ENCODE measurements at places on chromosomes 2 and 18. TPM values are rescaled to one million over a fixed set of nuclear protein-coding genes. Genes with fewer than 3 reads are reported as not detected.

DNA sequence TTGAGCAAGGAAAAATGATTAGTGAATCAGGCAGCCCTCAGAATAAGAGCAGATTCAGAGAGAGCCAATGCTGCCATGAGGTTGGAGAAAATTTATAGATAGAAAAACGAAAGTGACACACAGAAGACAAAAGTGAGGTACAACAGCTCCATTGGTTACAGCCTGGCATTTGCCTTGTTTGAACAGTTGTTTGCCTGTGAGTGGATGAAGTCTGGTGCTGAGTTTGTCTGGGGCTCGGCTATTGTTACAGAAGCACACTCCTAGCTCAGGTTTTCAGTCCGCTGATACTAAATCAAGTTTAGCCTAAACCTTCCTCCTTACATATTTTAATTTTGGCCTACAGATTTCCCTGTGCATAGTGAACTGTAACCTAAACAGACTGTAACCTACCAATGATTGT lies 387.8 kb upstream of the RAB12 start:
- H3K36me3 ChIP-seq: no peaks in the 10 kb centered on the region
- H3K4me3 ChIP-seq: no peak overlapping the region
- DNase-seq: no peak
- no peaks in the 10 kb centered on the region for H3K27me3 ChIP-seq
- no peak overlapping the region for H3K27ac ChIP-seq

The CRACDL gene
- 0.04 TPM for total RNA-seq

DNA sequence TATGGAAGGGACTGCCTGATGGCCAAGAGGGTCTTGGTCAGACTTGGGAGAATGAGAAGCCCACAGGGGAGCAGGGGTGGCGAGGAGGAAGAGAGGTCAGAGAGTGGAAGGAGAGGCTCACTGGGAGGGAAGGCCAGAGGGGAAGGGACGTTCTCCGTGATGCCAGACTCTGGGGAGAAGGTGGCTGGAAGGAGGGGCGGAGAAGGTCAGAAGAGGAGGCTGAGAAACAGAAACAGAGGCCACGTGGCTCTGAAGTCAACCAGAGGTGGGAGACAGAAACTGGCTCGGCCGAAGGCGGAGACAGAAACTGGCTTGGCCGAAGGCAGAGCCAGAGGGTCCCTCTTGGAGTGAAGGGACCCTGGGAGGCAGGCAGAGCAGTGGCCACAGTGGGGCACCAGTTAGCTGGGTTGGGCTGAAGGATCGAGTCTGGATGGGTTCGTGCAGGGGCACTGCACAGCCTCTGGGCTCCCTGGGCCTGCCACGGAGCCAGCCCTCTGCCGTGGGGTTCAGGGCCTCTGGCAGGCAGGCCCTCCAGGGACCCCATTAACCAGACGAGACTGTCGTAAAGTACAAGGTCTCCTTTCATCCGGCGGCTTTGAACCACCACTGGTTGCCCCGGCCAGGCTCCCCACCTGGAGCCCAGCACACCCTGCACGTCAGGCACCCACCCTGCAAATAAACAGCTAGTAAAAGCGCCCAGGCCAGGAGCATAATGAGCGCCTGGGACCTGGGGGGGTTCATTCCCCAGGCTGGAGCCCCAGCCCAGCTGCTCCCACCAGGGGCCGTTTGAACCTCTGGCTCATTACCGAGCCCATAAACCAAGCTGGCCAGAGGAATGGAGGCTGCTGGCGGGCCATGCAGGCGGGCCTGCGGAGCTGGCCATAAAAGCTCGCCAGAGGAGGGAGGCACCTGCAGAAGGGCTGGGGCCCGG lies 218.8 kb downstream of the DYSF start:
- no peaks in the 10 kb centered on the region for H3K4me1 ChIP-seq

The CHMP3 gene
- total RNA-seq: 47.4 TPM

DNA sequence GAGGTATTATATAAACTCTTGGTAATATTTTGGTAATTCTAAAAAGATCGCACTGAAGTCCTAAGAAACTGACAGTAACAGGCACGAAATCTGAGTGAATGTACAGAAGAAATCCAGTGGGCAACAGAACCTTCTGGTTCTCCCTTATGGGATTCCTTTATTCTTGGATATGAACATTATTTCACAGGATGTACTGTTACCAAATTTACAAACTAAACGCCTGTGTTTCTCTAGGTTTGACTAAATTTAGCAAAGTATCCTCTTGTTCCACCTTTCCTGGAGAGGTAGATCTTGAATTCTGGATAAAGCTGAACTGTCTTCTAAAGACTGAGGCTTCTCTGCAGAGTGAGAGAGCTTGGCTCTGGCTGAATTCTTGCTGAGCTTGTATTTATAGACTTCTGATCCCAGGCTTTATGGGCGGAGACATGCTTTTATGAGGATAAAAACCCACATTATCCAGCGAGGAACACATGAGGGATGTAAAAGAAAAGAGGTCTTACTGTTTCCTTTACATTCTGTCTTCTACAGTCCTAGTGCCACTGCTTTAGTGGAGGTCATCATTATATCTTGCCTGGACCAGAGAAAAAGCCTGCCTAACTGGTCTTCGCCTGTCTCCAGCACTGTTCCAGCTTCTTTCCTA lies 220.8 kb downstream of the CDH2 start:
- H3K27me3 ChIP-seq: no peaks in the 10 kb centered on the region
- peaks cover 14% of the 10 kb centered on the region for H3K4me1 ChIP-seq
- H3K36me3 ChIP-seq: peaks cover 40% of the 10 kb centered on the region
- no peak overlapping the region for H3K4me3 ChIP-seq
- H3K27ac ChIP-seq: peak overlapping the region; percentile 54
- no peak for DNase-seq
